ENCODE measurements at places on chromosomes 1 and 21. TPM values are rescaled to one million over a fixed set of nuclear protein-coding genes. Genes with fewer than 3 reads are reported as not detected.
A peak's percentile ranks its signal among the peaks of the same experiment; 100 is the strongest.

- no peak for DNase-seq
Measured at GRCh38 chr21:33734291-33734690, 92.0 kb downstream of the ITSN1 start.

The C1orf167 gene
- 2.1 TPM for polyA plus RNA-seq

- DNase-seq = no peak
Measured at GRCh38 chr1:232519186-232519585, 110.7 kb downstream of the SIPA1L2 start.

DNA sequence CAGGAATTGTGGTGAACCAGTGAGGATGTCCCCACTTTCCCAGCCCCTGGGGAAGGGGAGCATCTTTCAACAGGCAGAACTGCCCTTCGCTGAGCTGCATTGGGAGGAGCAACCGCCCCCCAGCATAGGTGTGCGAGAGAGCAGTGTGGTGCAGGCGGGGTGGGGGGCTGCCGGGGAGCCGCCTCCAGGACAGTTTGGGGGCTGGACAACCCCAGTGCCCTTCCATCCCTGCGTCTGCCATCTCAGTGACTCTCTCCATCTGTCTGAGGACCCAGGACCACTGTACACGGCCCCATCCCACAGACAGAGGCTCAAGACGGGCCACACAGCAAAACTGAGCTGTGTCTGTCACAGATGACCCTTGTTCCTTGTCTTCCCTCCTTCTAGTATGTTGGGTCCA, 14.2 kb downstream of the PODN start:
- peak; percentile 42 for DNase-seq

DNA sequence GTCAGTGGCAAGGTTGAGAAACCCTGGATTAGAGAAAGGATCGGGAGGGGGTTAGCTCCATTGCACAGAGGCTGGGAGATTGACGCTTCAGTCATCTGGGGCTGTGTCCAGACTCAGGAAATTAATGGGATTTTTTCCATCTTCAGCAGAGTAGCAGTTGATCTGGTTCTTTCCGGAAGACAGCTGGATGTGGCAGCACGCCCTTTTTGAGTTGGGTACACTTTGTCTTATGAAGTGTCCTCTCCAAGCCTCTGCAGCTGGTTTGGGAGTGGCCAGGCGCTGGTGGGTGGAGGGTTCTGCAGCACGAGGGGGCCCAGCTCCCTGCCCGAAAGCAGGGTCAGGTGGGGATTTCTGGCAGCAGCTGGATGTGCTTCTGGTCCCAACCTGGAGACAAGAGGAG, 95.1 kb downstream of the TAS1R2 start:
- DNase-seq = peak; percentile 83

DNA sequence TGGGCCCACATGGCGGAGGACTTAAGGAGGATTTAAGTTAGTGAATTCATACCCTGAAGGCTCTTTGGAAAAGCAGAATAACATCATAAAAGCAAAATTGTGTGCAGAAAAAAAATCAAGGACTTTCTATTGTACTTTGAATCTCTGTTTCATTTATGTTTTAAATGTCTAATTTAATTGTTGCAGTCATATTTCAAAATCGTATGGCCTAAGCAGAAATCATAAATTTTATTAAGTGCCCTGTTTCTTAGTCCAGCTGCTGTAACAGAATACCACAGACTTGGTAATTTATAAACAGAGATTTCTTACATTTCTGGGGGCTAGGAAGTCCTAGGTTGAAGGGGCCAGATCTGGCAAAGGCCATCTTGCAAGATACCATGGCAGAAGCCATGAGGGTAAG, 555.6 kb downstream of the LTN1 start:
- no peak for DNase-seq

The TPTE gene
- polyA plus RNA-seq = not detected

- no peak for DNase-seq
Measured at GRCh38 chr1:203797948-203798655, 2.7 kb downstream of the ZBED6 start.

- DNase-seq = no peak
Measured at GRCh38 chr1:214476229-214476985, 75.0 kb downstream of the PTPN14 start.

GRCh38 chr1:151596166-151596953, 15.5 kb upstream of the SNX27 start:
- DNase-seq = no peak

The IRF6 gene
- 0.31 TPM for polyA plus RNA-seq

- no peak for DNase-seq
Measured at GRCh38 chr21:29174607-29175013, 44.2 kb downstream of the MAP3K7CL start.

GRCh38 chr1:31663622-31664452, 19.2 kb upstream of the PEF1 start:
- DNase-seq = peak; percentile 57

DNA sequence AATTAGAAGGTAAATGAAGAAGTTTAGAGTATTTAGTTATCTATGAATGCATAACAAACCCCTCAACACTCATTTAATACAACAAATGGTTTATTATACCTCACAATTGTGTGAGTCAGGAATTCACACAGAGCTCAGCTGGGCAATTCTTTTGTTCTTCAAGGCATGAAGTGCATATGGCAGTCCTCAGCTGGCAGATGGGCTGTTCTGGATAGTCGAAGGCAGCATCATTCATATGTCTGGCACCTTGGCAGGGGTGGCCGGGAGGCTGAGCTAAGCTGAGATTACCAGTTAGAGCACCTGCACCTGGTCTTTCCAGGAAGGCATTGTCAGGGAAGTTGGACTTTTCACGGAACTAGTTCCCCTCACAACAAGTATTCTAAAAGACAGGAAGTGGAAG, 286.2 kb upstream of the DUSP10 start:
- no peak for DNase-seq

The FBXO2 gene
- 20.9 TPM for polyA plus RNA-seq

The KHDRBS1 gene
- 40.4 TPM for polyA plus RNA-seq

- no peak for DNase-seq
Measured at GRCh38 chr1:224082146-224082545, 31.8 kb upstream of the FBXO28 start.

The CITED4 gene
- 6.6 TPM for polyA plus RNA-seq

GRCh38 chr1:81071072-81071858, 729.5 kb upstream of the ADGRL2 start:
- no peak for DNase-seq

The MTARC1 gene
- 2.7 TPM for polyA plus RNA-seq

The OPTC gene
- not detected for polyA plus RNA-seq

- DNase-seq = no peak
Measured at GRCh38 chr1:11026052-11026451, 13.6 kb downstream of the TARDBP start.

GRCh38 chr1:33719326-33719725, 144.6 kb upstream of the HMGB4 start:
- DNase-seq = no peak

GRCh38 chr1:114234408-114235124, 80.9 kb upstream of the SYT6 start:
- no peak for DNase-seq

GRCh38 chr1:222889440-222889839, 74.6 kb downstream of the DISP1 start:
- no peak for DNase-seq

GRCh38 chr1:153352523-153352922, 3.9 kb upstream of the PGLYRP4 start:
- DNase-seq = peak; percentile 77

DNA sequence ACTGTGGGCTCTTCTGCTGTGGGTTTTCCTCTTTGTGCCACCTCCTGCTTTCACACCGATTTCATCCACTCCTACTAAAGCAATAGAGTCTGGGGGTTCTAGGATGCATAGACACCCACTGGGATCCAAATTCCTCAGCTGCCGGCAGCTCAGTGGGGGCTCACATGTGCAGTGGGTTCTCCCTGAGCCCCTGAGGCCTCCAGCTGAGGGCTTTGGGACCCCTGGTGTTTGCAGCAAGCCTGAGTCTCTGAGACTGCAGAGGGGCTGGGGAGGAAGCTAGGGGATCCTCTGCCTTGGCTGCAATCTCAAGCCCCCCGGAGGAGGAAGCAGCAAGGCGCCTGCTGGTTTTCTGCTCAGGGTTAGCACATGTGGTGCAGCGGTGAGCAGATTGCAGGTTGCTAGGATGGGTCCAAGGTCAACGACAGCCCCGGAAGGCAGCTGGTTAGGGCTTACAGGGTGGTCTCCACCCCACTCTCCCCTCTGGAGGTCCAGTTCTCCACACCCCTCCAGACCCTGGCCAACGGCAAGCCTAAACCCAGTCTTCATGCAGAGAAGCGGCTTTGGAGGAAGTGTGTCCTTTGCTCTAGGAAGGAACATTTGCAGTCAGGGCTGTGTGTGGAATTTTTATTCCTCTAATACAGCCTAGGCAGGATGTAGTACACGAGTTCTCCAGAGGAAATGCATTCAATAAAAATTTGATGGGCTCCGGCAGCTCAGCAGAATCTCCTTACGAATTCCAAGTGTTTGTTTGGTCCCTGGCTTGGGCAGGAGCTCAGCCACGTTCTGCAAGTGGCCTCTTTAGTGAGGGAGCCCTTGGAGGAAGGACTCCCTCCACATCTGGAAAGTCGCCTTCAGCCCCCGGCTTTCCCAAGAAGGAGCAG, 269.1 kb upstream of the VAMP3 start:
- DNase-seq = no peak
